Smooth muscle cell of the umbilical artery (primary cell): ENCODE measurements at places on chromosomes 3 and 15. TPM values are rescaled to one million over a fixed set of nuclear protein-coding genes. Genes with fewer than 3 reads are reported as not detected.

DUT gene
- total RNA-seq = 39.2 and 54.9 TPM in 2 replicates

NRROS gene
- 0.30 and 1.2 TPM in 2 replicates for total RNA-seq

SLC51B gene
- not detected in 2 replicates for total RNA-seq

CISH gene
- 0.30 and 0.51 TPM in 2 replicates for total RNA-seq

CTDSPL gene
- total RNA-seq = 16.3 and 22.7 TPM in 2 replicates

GNB4 gene
- total RNA-seq = 69.8 and 90.7 TPM in 2 replicates

C3orf85 gene
- total RNA-seq = not detected in 2 replicates

FMN1 gene
- under 0.01 and 0.88 TPM in 2 replicates for total RNA-seq

PP2D1 gene
- total RNA-seq = not detected in 2 replicates

EPHB3 gene
- 1.7 and 3.9 TPM in 2 replicates for total RNA-seq

LRRIQ4 gene
- total RNA-seq = not detected in 2 replicates

GOLGA8K gene
- 0.30 TPM in 1 of 2 replicates, not detected in the other for total RNA-seq

BCL2A1 gene
- 2.1 and 2.2 TPM in 2 replicates for total RNA-seq

ALCAM gene
- 134 and 242 TPM in 2 replicates for total RNA-seq

ZNF80 gene
- total RNA-seq = not detected in 2 replicates

SOX2 gene
- total RNA-seq = not detected in 2 replicates

MUSTN1 gene
- total RNA-seq = not detected in 2 replicates

TRIM42 gene
- not detected in 2 replicates for total RNA-seq

RTP1 gene
- not detected in 2 replicates for total RNA-seq

COL6A5 gene
- under 0.01 TPM in 1 of 2 replicates, not detected in the other for total RNA-seq

LRRC49 gene
- total RNA-seq = 19.0 and 28.2 TPM in 2 replicates

SUSD5 gene
- 1.5 and 3.9 TPM in 2 replicates for total RNA-seq
